ENCODE measurements at places on chromosomes 12 and 14. TPM values are rescaled to one million over a fixed set of nuclear protein-coding genes. Genes with fewer than 3 reads are reported as not detected.

The TTC6 gene
- polyA plus RNA-seq: 0.12 TPM

The CYP27B1 gene
- 1.2 TPM for polyA plus RNA-seq

The LALBA gene
- not detected for polyA plus RNA-seq

The RAD51B gene
- polyA plus RNA-seq: 11.6 TPM

The DEGS2 gene
- polyA plus RNA-seq: 9.6 TPM

The GLI1 gene
- polyA plus RNA-seq: 17.2 TPM

The IL31 gene
- polyA plus RNA-seq: not detected

The INHBE gene
- 0.51 TPM for polyA plus RNA-seq

The IQSEC3 gene
- polyA plus RNA-seq: 5.8 TPM

The YLPM1 gene
- 87.1 TPM for polyA plus RNA-seq

DNA sequence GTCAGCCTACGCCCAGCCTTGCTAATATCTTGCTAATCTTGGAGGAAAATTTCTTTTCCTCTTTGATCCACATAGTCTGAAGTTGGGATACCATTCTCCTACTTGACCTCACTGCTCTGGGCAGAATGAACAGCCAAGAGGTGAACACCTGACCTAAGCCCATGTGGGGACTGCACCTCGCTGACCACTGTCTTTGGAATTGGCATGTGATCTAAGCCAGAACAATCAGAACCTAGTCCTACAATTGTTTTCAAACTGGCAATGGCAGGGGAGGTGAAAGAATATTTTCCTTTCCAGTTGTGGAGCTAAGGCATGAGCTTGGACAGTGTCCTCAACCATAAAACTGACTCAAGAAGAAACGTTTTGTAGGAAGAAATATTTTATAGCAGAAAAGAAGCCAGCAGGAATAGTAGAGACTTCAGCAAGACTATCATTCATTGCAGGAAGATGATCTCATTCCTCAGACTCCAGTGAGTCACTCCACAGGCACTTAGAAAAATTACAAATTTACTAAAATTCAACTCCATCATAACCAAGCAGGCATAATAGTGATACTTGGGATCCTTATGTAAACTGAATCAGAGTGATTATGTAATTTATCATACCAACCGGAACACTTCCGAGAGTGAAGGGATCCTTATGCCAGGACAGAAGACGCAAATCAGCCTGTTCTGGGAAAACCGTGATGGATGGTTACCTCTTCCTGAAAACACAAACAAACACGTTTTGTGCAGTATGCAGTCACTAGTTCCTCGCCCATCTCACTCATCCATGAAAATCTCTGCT, 14.7 kb downstream of the PTPRO start:
- no peak for DNase-seq

DNA sequence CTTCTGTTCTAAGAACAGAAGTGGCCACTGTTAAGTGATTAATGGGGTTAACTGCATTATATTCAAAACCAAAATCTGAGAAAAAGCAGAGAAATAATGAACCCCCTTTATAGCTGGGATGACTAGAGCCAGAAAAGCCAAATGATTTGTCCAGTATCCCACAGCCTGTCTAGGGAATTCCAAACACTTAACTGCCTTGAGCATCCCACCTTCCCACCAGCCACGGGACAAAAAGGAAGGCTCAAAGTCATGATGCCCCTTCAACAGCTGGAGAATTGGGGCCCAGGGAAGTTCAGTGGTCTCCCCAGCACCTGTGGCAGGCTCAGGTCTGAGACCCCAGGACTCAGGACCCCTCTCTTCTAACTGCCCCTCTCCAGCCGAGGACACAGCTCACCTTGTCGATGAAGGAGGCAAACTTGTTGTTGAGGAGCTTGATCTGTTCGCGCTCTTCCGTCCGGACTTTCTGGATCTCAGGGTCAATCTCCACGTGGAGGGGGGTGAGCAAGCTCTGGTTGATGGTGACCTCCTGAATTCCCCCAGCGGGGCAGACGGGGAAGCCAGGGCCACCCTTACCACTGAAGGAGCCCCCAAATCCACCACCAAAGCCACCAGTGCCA, 605 bp downstream of the KRT4 start:
- no peak for DNase-seq

- no peak for DNase-seq
These were observed 87.8 kb upstream of the PDE3A start for GRCh38 chr12:20280515-20280914.

- DNase-seq: no peak
These were observed 134.3 kb downstream of the MED13L start for GRCh38 chr12:116142936-116143898.

DNA sequence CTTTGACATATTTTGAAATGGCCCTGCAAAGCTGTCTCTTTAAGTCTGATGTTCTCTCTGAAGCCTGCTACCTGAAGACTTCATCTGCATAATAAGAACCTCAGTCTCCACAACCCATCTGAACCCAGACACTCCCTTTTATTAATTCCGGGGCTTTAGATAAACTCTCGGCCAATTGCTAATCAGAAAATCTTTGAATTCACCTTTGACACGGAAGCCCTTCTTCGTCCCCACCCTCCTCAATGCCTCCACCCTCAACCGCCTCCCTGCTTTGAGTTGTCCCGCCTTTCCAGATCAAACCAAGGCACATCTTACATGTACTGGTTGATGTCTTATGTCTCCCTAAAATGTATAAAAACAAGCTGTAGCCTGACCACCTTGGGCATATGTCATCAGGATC, 17.6 kb downstream of the OR6J1 start:
- no peak for DNase-seq

GRCh38 chr14:48874711-48875110, 711.5 kb downstream of the RPS29 start:
- peak; percentile 16 for DNase-seq

DNA sequence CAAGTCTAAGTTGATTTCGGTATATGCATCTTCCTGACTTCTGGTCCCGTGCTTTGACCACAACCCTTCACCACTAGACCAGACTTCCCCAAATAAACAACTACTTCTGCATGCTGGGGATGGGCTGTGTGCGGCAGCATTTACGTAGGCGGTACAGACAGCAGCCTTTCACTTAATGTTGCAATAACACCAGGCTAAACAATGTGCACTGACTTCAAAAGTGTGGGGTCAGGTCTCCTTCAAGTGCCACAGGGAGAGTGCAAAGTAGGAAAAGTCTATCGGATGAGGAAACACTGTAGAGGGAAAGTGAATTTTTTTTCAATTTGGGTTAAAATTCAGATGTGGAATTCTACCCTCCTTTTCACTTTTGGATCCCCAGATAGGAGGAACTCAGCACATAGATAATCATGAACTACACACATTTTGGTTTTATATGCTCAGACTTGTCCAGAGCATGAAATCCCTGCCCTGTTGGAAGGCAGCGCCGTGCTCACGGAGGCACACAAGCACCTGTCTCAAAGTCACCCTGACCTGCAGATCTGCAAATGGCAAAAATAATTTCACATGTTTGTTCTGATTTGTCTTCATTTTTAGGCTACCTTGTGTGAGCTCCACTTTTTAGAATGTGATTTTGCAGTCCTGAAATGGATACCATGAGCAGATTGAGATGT, 3.6 kb upstream of the FOS start:
- DNase-seq: no peak

GRCh38 chr14:105484997-105485393, 1.7 kb upstream of the CRIP1 start:
- no peak for DNase-seq

DNA sequence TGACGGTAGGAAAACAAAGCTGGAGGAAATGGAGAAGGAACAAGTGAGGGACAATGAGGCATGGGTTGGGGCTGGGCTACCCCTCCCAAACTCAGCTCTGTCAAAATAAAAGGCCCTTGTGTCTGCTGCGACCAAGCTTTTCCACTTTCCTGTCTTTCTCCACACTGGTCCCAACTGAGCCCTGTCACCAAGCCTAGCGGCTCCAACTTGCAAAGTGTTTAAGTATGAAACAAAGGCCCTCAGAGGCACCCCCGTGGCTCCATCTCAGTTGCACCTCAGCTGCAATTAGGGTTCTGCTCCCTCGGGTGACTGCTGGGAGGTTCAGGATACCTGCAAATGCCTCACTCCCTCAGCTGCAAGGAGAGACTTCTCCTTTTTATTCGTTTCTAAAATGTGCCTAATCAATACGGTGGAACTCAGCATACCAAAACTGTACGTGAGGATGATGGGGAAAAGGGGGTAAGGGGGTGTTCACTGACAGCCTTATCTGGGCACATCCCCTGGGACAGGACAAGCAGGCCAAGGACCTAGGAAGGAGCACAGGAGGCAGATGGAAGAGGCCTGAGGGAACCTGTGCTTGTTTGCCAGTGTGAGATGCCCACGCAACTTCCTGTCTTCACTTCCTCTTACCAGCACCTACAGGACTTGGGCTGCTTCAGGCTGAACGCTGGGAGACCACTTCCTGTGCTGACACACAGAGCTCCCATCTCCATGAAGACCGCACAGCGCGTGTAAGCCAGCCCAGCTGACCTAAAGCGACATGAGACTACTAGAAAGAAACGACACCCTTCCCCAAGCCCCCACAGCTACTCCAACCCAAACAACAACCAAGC, 8.9 kb downstream of the VAMP1 start:
- DNase-seq: no peak

- no peak for DNase-seq
These were observed 50.8 kb downstream of the RPS6KA5 start for GRCh38 chr14:91009501-91010152.

- DNase-seq: no peak
These were observed 21.9 kb upstream of the HIP1R start for GRCh38 chr12:122813310-122813713.

DNA sequence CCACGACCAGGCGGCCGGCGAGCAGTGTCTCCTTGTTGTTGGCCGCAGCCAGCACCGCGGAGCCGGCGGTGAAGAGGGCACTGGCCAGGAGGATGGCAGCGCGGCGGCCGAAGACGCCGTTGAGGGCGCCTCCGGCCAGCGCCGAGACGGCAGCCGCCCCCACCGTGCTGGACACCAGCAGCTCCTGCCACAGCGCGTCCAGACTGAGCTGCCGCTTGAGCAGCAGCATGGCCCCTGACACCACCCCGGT, 691 bp downstream of the SLC2A13 start:
- no peak for DNase-seq

DNA sequence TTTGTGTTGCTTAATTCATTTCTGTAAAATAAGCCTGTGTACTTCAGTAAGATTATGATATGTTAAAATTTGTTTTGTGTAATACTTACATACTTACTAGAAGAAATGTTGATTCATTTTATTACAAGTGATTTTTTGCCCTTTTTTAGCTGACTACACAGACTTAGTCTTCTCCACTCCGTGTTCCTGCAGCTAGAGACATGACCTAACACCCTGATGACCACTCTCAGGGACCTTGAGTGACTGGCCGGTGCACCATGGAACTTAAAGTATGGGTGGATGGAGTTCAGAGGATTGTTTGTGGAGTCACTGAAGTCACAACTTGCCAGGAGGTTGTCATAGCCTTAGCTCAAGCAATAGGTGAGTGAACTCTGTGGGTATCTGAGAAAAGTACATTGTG, 69.8 kb downstream of the BHLHE41 start:
- no peak for DNase-seq

GRCh38 chr14:81313200-81313599, 86.9 kb downstream of the STON2 start:
- no peak for DNase-seq

DNA sequence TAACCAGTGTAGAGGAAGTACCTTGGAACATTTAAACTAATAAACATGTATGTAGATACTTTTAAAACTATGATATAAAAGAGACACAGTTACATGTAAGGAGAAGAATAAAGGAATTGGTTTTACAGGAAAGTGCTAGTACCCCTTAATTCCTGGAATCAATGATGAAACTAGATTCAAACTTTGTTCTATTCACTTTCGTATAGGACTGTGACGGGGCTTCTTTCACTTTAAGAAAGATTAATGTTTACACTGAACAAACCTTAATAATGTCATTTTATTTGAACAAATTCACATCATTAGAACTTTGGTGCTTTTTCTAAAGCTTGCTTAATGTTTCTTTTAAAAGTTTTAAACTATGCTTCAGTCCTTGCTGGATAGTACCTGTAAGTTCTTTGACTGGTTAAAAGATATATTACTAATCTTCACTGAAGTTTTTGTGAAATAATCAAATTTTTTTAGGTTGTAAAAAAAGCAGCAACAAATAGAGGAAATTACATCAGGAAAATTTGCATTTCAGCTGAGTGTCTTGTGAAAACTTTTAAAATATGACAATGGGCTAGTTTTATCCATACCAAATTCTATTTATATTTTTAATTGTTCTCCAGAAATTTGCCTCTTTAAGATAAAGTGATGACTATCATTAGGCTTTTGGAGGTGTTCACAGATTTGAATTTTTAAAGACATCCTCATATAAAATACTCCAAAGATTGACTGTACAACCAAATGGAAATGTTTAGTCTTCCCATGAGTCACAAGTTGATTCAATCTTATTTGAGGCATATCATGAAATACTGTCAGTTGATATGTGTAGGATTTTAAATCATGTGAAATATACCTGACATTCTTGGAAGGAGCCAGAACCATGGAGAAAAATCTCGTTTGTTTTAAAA, 36.2 kb downstream of the PAPOLA start:
- no peak for DNase-seq

DNA sequence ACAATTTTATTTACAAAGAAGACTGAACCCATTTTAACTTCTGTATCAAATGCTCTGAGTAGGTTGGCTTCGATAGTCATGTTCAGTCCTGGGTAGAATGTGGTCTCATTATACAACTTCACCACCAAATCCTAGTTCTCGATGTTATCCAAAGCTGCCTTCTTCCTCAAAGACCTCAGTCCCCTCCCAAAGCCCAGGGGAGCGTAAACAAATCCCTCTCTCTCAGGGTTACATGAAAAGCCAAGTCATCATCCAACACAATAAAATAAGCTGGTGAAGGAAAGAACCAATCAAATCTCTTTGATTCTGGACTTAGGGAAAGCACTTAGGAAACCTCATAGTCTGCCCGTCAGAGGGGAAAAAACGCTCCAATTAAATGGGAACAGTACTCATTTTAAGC, 9.1 kb downstream of the PTCSC3 start:
- no peak for DNase-seq

All from right renal pelvis (tissue), 4 donors.